Thoracic aorta (tissue), 2 donors: ENCODE measurements at places on chromosomes 7 and 10.

DNA sequence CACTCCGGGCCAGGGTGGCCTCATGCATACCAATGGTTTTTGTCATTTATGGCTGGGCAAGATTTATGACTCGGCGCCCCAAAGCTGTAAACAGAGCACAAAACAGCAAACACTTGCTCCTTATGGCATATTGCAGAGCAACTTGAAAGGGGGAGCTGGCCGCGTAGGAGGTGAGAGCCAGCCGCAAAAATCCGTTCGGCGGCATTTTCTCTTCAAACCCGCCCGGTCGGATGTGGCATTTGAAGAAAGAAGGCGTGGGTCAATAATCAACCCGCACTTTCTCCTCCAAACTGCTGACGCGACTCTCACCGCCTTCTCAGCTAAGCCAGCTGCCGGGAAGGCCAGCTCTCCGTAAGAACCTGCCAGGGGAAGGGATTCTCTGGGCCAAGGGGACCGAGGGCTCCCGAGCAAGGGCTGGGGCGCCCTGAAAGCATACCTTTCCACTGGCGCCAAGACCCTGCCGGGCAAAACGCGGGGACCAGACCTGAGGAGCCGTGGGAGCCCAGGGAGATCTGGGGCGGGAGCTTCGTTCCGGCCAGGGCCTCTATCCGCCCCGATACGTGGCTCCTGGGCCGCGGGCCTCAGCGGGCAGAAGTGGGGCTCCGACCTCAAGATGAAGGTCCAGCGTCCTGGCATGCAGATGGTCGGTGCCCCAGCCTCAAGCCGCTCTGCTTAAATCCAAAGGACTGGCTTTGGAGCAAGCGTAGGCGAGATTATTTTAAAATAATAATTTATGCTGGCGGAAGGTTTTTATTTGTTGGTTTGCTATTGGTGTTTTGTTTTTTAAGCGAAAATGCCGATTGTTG, 12.9 kb upstream of the HOXA2 start:
- DNase-seq = no peak

DNA sequence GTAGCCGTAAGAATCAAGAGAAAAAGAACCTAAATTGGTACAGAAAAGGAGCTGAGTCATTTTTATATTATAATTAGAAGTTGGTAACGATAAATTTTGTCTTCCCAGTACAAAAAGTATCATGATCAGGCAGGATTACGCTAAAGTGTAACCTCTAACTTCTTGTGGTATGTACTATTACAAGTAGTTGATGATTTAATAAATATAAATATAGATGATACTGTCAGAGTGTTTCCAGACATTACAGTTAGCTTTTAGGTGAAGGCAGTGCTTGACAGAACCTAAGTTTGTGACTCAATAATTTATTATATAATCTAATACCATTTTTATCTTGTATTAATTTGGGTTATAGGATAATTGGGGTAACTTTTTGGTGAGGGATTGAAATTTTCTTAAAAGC, 53.4 kb downstream of the ZEB1 start:
- DNase-seq = no peak

DNA sequence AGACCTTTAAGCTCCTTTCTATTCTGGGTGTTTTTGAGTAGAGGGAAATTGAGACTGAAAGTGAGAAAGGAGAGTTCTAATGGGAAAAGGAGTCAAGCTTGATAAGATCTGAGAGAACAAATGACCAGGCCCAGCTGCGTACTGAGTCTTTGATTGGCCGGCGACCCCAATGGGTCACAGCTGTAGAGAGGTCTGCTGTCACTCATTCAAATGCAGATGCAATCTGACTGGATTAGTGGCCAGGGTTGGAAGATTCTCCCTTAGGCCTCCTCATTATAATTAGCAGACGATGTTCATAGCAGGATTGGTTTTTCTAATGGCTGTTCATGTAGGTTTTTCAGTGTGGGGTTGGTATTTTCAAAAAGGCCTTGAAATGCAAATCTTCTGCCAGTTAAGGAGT, 127.2 kb upstream of the SLC25A13 start:
- no peak for DNase-seq

DNA sequence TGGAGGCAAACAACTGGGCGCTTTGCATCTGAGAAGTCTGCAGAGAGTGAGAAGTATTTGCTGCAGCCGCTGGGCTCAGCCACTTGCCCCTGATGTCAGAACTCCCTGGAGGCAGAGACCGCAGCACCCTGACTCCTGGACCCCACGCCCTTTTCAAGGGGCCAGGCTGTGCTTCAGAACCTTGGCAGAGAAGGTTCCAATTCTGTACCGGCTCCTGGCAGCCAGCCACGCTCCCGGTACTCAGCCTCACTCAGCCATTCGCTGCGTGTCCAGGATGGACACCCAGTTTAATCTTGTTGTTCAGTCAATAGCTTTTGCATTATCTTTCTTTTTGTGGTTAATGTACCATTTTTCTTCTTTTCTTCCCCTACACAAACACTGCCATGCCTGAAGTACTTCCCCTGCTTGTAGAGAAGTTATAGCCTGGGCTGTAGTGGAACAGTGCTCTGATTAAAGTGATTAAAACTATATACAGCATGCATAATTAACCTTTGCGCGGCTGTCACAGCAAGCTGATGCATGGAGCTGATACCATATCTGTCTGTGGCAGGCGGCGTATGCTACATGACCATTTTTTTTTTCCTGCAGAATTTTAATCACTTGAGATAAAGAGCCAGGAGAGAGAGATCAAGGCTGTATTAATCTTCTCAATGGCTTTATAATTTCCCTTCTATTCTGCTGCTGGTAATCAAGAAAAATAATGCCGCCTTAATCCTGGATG, 578.5 kb downstream of the SDK1 start:
- no peak for DNase-seq

DNA sequence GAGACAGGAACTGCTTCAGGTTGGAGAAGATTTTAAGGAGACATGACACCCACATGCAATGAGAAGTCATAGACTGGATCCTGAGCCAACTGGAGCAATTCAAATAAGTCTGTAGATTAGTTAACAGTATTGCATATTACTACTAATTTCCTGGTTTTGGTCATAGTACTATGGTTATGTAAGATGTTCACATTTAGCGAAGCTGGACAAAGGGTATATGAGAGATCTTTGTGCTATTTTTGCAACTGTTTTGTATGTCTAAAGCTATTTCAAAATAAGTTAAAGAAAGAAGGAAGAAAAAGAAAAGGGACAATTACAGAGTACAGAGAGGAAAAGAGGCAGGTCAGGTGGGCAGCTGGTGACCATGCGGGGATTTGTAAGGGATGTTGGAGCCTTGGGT, 116.5 kb upstream of the SVIL start:
- no peak for DNase-seq

DNA sequence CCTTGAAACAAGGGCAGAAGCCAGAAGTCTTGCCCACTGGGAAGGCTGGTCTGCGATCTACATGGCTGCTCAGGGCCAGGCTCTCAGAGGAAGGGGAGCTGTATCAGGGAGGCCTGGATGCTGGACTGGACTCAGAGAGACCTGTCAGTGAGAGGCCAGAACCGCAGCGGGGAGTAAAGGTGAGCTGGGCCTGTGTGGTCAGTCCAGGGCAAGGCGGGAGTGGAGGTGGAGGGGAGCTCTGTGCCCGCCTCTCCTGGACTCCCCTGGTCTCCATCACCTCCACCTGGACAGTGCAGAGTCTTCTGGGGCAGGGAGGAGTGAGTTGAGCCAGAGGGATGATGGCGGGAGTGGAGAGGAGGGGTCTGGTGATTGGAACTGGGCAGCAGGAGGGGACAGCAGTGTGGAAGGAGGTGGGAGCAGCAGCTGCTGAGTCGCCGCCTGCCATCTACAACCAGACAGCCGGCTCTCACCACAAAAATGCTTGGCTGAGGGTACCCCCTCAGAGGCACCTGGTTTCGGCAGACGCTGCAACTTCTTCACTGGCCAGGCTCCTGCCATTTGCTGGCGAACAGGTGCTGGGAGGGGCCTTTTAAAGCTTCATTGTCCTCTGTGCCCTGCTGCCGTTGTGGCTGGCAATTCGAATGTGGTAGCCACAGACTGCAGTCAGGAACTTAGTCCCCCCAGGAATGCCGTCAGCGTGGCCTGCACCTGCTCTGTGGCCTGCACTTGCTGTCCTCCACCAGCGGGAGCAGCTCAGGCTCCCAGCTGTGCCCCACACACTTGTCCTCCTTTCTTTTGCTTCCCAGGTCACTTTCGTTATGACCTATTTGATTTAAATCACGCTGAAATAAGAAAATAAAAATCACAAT, 3.5 kb downstream of the RASSF4 start:
- DNase-seq = no peak

DNA sequence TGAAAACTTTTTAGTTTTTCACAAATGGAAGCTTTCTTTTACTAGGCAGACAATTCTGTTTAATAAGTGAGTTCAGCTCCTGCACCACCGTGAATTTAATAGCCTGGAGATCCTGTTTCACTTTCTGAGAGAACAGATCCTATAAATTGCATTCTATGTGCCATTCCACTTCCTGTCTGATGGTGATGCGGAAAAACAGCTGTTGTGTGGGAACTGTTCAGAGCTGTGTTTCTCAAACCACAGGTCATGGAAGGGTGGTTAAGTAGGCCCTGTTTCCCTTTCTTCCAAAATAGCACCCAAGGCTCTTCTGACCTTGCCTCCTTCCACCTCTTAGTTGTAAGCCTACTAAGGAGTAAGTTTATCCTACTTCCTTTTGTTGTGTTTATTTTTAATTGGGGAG, 97.2 kb upstream of the DKK1 start:
- no peak for DNase-seq
